ENCODE measurements at places on chromosomes 3 and 15.

- no peak for DNase-seq
Observed at GRCh38 chr3:170040418-170040817, 2.6 kb downstream of the GPR160 start.

DNA sequence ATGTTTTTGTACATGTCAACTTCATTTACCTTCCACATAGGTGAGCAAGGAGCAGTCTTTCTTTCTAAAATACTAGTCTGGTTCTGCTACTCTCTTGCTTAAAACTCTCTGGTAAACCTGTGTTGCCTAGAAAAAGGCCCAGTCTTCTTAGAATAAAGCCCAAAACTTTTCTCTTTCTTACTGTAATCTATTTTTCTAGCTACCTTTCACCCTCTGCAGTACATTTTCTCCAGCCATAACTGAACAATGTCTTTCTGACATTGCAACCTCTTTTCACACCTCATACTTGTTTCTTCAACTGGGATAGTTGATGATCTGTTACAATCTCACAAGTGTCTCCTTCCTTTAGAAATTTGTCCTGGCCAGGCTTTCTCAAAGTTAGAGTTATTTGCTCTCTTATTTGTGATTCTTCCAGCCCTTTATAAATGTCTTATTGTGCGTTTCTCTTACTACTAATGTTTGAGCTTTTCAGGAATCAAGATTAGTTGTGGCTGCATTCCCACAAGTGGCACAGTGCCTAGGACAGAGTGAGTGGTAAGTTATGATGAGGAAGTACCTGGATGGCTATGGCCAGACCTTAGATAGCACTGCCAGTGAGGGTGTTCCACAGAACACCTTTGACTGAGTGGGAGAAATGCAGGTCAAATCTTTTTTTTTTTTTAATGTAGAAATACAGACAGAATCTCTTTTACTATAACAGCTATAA lies 313.4 kb upstream of the SATB1 start:
- no peak for DNase-seq

DNA sequence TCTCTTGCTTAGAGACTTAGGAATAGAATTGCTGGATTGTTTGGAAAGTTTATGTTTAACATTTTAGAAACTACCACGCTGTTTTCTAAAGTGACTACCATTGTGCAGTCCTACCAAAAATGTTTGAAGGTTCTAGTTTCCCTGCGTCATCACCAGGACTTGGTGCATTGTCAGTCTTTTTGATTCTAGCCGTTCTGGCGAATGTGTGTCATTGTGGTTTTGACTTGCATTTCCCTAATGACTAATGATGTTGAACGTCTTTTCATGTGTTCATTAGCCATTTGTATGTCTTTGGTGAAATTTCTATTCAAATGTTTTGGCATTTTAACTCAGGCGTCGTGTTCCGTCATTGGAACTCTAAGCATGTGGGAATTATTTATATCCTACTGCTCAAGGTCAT lies 58.0 kb downstream of the CHD2 start:
- no peak for DNase-seq

- DNase-seq = no peak
Observed at GRCh38 chr15:57923750-57924149, 141.8 kb downstream of the ALDH1A2 start.

- no peak for DNase-seq
Observed at GRCh38 chr15:51349156-51349844, 7.8 kb downstream of the GLDN start.

DNA sequence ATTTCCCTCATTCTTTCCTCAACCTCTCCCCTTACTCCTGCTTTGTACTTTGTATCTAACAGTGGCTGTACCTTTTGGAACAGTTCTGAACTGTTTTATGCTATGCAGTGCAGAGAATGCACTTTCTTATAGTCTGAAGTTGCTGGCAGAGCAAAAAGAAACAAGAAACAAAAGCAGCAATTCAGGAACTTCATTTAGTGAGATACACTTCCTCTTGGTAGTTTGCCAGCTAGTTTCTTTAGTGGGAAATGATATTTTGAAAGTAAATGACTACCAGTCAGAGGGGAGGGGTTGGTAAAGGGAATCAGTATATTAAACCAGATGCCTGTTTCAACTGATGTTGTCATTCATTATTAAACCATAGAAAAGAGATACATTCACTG lies 55.0 kb upstream of the CHD2 start:
- DNase-seq = no peak

DNA sequence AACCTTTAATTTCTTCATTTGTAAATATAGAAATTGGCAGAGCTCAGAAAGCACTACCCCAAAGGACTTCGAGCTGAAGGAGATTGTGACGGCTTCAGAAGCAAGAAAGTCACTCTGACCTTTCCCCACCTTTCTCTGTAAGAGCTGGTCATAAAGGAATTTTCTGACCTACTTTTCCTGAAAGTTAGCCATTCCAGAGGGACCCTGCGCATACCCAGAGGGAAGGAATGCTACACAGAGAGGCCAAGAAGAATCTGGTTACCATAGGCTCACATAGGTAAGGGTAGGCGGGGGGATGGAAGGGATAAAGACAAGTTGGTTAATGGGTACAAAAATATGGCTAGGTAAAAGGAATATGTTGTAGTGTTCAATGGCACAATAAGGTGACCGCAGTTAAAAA lies 1080.3 kb downstream of the ZPLD1 start:
- no peak for DNase-seq

- DNase-seq = no peak
Observed at GRCh38 chr3:72092778-72093177, 307.8 kb upstream of the PROK2 start.

DNA sequence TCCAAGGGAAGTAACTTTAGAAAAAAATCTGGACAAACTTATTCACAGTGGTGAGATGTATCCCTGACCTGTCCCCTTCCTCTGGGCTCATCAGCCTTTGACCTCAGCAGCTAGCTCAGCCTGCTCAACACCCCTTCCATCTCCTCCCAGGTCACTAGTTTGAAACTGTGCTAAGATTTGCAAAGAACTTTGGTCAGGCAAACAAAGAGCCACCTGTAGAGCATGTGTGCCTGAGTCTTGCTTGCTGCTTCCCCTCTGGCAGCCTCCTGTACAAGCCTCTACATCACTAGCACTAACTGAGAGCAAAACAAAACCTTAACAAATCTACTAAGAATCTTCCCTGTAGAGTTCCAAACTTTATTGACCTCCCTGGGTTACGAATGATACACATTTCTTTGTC lies 43.9 kb downstream of the NR1I2 start:
- DNase-seq = no peak
